Upper lobe of left lung (tissue), 6 donors: ENCODE measurements at places on chromosomes 16 and 17. TPM values are rescaled to one million over a fixed set of nuclear protein-coding genes. Genes with fewer than 3 reads are reported as not detected.

Gene SYCE1L
- 4.3 TPM for total RNA-seq

Gene CX3CL1
- total RNA-seq, result 35.7 TPM

Gene SLC5A11
- total RNA-seq, result not detected

Gene KRTAP4-6
- total RNA-seq, result not detected

Gene KRTAP9-8
- total RNA-seq, result not detected

GRCh38 chr16:66741169-66741900 is 10.1 kb downstream of the DYNC1LI2 start:
- H3K27ac ChIP-seq, result peak overlapping the region; percentile 82
- peaks cover 54% of the 10 kb centered on the region for H3K4me1 ChIP-seq
- no peaks in the 10 kb centered on the region for H3K27me3 ChIP-seq
- peaks cover 89% of the 10 kb centered on the region for H3K36me3 ChIP-seq
- DNase-seq, result peak; percentile 91

DNA sequence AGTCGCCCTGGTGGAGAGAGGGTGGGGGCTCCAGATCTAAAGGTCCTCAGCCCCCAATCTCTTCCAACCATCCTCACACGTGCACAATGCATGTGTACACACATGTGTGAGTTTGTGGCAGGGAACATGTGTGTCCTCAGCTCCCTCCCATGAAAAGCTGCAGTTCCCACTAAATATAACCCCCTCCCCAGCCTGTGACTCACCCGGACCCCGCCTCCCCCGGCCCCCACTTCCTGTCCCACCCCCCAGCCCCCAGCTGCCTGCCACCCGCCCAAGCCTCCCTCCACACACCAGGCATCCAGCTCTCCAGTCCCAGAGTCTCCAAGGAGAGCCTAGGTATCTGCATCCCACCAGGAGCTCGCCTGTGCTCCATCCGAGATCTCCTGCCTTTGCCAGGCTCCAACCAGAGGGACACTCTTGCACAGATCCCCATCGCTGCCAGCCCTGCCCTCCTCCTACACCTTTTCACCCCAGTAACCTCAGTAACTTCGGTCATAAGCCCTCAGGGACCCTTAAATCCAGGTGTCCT is 3.9 kb downstream of the DLG4 start:
- peaks cover 66% of the 10 kb centered on the region for H3K4me1 ChIP-seq
- DNase-seq, result no peak
- no peaks in the 10 kb centered on the region for H3K27me3 ChIP-seq

DNA sequence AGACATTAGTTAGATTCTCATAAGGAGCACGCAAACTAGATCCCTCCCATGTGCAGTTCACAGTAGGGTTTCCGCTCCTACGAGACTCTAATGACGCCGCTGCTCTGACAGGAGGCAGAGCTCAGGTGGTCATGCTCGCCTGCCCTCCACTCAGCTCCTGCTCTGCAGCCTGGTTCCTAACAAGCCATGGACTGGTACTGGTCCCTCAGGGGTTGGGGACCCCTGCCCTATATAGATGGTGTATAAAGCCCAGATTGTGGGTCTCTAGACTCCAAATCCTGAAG is 52.1 kb upstream of the LYRM9 start:
- H3K4me1 ChIP-seq, result no peaks in the 10 kb centered on the region
- no peaks in the 10 kb centered on the region for H3K36me3 ChIP-seq
- DNase-seq, result no peak
- no peak overlapping the region for H3K27ac ChIP-seq
- no peaks in the 10 kb centered on the region for H3K27me3 ChIP-seq

- H3K27me3 ChIP-seq, result no peaks in the 10 kb centered on the region
- H3K4me3 ChIP-seq, result no peak overlapping the region
- H3K27ac ChIP-seq, result no peak overlapping the region
- H3K4me1 ChIP-seq, result no peaks in the 10 kb centered on the region
- no peak for DNase-seq
- H3K36me3 ChIP-seq, result no peaks in the 10 kb centered on the region
These were observed 42.9 kb upstream of the NUDT7 start for GRCh38 chr16:77679391-77679790.

- peaks cover 13% of the 10 kb centered on the region for H3K4me1 ChIP-seq
- peak within 1 kb of the TSS; percentile 88 for H3K4me3 ChIP-seq
- no peaks in the 10 kb centered on the region for H3K36me3 ChIP-seq
- peak; percentile 92 for DNase-seq
These were observed at the start of gene LRRC75A for GRCh38 chr17:16491703-16492612. Gene LRRC75A, minus strand, starts transcription at chr17:16492193. Its CDS starts 203 bp downstream, at chr17:16491990.

DNA sequence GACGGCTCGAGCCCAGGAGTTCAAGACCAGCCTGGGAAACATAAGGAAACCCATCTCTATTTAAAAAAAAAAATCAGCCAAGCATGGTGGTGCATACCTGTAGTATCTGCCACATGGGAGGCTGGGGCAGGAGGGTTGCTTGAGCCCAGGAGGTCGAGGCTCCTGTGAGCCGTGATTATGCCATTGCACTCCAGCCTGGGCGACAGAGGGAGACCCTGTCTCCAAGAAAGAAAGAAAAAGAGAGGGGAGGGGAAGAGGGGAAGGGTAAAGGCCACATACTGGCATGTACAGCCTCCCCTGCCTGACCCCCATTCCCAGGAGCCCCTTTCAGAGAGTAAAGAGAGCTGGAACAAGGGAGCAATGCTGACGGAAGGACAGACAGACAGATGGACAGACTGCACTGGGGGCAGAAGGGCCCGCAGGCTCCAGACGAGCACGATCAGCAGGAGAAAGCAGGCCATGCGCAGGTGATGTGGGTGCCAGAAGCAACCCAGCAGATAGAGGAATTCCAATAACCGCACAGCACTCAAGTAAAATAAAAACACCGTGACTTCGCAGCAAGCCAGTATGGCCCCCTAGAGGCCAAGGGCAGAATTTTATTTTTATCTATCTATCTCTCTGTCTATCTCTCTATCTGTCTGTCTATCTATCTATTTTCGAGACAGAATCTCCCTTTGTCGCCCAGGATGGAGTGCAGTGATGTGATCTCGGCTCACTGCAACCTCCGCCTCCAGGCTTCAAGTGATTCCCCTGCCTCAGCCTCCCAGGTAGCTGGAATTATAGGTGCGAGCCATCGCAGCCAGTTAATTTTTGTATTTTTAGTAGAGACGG is 27.1 kb upstream of the SNN start:
- DNase-seq, result peak; percentile 56
- H3K4me3 ChIP-seq, result no peak overlapping the region

DNA sequence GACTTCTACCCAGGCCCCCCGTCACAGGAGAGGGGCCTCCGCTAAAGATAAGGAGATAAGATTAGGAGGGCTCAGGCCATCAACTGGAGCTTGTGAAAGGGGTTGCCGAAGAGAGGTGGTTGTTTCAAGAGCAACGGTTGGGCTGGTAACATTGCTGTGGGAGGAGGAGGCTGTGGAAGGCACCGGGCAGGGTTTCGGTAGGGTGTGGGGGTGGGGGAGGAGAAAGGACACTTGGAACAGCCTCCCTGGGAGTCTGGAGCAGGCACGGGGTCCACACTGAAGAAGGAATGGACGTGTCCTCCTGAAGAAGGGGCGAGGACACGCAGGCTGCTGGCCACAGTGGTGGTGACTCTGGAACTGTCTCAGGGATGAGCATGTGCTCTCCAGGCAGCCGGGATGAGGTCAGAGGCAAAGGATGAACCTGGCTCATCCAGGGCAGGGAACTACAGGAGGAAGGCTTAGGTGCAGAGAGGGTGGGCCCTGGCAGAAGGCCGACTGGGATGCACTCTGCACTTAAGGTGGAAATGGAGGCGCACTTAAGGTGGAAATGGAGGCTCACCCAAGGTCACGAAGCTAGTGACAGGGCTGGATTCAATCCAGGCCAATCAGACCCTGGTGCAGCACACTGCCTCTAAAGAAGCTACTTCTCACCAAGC is 1.2 kb upstream of the EPX start:
- H3K4me3 ChIP-seq, result no peak overlapping the region
- H3K36me3 ChIP-seq, result no peaks in the 10 kb centered on the region
- no peaks in the 10 kb centered on the region for H3K27me3 ChIP-seq
- H3K4me1 ChIP-seq, result peaks cover 5% of the 10 kb centered on the region

DNA sequence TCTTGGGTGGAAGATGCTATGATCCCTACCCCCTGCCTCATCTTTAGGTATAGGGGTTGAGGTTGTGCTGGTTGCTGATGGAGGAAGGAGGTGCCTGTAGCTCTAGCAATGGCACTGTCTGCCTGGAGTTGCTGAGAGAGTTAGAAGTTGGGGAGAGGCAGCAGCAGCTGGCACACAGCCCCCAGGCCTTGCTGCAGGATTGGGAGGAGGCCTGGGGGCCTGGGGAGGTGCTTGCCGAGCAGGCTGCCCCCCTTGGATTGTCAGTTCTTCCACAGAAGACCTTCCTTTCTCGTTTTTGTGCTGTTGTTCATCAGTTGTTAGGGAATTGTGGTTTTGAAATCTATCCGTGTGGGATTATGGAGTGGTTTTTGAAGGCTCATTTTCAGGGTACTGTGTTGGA is 52.9 kb downstream of the SEC14L1 start:
- no peak overlapping the region for H3K4me3 ChIP-seq
- no peak overlapping the region for H3K27ac ChIP-seq

DNA sequence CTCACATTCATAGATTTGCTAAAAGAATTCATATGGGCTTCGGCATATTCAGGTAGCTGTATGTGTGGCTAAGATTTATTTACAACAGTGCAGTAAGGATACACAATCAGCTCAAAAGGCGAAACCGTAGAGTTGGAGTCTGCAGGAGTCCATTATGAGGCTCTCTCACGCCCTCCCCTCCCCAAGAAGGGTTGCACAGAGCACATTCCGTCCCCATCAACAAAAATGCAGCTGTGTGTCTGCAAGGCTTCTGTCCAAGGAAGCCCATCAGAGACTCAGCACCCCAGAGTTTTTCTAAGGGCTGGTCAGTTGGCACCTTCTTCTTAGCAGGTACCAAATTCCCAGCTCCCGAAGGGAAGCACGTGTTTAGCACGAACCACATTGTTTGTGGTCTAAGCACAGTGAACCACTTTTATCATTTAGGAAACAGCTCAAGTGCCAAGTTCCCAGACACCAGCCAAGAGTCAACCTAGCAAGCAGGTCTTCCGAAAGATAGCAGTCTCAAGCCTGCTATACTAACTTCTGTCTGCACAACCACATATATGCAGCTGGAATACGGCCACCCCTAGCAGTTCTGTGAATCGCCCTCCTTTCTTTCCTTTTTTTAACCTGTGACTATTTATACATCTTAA is 28.5 kb upstream of the MEAK7 start:
- no peaks in the 10 kb centered on the region for H3K27me3 ChIP-seq
- no peak for DNase-seq
- peak overlapping the region; percentile 80 for H3K27ac ChIP-seq
- no peaks in the 10 kb centered on the region for H3K36me3 ChIP-seq
- H3K4me3 ChIP-seq, result no peak overlapping the region
- H3K4me1 ChIP-seq, result peaks cover 32% of the 10 kb centered on the region

DNA sequence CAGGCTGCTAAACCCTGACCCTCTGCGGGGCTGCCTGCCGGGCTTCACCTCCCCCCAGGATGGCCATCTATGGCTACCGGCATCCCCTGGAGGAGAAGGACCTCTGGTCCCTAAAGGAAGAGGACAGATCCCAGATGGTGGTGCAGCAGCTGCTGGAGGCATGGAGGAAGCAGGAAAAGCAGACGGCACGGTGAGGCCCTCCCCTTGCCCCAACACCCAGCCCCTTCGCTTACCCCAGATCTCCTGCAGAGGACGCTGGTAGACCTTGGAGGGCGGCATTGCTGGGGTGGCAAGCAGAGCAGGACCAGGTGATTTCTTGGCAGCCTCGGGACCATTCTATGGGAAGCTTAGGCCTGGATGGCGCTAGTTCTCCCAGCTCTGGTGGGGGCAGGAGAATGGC is 24.5 kb downstream of the ABCC3 start:
- DNase-seq, result no peak
- no peaks in the 10 kb centered on the region for H3K36me3 ChIP-seq
- H3K4me1 ChIP-seq, result peaks cover 34% of the 10 kb centered on the region
- no peaks in the 10 kb centered on the region for H3K27me3 ChIP-seq
- H3K27ac ChIP-seq, result no peak overlapping the region
